Head of caudate nucleus (tissue), 42 donors: ENCODE measurements at places on chromosomes 2 and 18.

DNA sequence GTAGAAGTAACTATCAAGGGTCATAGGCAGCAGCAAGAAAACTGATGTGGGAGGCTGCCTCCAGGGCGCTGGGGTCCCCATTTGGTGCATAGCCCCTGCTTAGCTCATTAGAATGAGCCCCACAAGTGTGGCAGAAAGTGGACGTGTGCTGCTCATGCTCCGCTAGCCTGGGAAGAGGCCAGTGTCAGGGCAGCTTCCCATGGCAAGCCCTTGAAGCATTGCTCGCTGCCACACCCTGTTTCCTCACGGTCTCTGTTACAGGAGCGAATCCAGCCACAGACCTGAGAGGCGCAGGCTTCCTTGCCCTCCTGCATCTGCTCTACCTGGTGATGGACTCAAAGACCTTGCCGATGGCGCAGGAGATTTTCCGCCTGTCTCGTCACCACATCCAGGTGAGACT lies 22.5 kb downstream of the ELMOD3 start:
- DNase-seq, result no peak

GRCh38 chr18:27062802-27063201 lies 122.3 kb downstream of the CHST9 start:
- no peak for DNase-seq

- no peak for DNase-seq
These were observed 153.7 kb upstream of the KCTD1 start for GRCh38 chr18:26702086-26702485.

DNA sequence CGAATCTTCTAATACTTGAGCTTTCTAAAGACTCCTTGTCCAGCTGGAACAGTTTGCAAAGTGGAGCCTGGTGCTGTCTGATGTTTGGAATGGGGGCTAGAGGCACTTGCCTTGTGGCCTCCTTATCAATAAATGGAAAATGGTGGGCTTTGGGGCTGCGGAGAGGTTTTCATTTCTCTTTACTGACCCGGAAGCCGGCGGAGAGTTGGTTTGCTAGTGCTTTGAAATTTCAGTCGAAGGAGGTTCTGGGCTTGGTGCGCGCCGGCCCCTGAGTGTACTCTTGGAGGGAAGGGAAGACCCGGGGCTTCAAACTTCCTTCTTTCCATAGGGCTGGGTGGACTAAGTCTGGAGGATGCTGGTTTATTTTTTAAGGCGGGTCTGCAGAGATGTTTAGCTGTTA lies 714 bp downstream of the RPIA start:
- DNase-seq, result peak; percentile 28

- no peak for DNase-seq
These were observed 349.6 kb upstream of the CWC22 start for GRCh38 chr2:180356676-180357075.

- no peak for DNase-seq
These were observed 468.9 kb upstream of the HNRNPA3 start for GRCh38 chr2:176743671-176744070.

GRCh38 chr2:14647714-14648113 lies 15.2 kb downstream of the LRATD1 start:
- no peak for DNase-seq

GRCh38 chr2:29011418-29012060 lies 30.4 kb downstream of the TOGARAM2 start:
- no peak for DNase-seq

DNA sequence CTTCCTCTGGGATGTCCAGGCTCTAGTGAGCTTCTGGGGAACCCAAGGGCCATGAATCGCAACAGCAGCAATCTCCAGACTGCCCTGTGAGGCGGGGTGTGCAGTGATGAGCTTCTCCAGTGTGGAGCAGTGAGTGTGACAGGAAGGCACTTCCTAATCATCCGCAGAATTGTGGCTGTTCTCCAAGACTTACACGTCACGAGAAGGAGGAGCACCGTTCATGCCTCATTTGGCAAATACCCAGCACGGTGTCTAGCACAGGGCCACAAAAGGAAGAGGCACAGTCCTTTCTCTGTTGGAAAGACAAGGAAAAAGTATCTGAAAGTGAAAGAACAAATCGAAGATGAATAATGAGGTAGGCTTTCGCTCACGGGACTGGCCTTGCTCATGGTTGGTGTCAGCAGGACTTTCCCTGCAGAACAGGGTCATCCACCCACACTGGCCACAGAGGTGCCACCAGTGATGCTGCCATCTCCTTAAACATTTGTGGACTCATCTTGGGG lies 125.1 kb upstream of the HAAO start:
- no peak for DNase-seq

GRCh38 chr2:38740851-38741731 lies 10.1 kb downstream of the SRSF7 start:
- DNase-seq, result peak; percentile 41
